ENCODE measurements at places on chromosomes 13 and 19.
A peak's percentile ranks its signal among the peaks of the same experiment; 100 is the strongest.

DNA sequence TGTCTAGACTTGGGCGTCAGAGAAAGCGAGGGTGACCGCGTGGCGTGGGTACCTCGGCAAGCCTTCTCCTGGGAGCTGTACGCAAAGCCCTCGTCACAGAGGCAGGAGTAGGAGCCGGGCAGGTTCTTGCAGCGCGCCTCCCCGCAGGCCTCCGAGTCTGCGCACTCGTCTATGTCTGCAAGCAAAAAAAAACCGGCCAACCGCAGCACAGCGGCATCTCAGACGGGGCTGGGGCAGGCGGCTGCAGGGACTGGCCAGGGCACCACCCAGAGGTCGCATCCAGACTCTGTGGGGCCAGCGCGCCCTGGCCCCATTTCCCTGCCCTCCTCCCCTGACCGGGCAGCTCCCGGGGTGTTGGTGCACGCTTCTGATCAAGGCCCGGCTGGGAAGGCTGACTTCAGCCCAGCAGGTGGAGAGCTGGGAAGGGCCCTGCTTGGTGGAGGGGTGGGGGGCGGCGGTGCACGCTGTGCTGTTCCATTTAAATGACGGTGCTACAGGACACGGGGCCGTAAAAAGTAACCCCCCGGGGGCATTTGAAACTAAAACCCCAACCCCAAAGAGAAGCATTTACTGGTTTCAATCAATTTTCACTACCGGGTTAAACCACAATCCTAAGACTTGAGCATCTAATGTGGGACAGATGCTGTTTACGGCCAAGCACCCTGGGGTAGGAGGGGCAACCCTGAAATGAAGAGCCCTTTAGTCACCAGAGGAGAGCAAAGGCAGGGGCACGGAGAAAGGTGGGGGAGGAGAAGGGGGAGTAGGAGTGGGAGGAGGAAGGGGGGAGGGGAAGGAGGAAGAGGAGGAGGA is 28.2 kb downstream of the GAS6 start:
- peaks cover 35% of the 10 kb centered on the region for H3K4me1 ChIP-seq
- no peak overlapping the region for H3K4me3 ChIP-seq
- H3K27ac ChIP-seq, result peak overlapping the region; percentile 61
- DNase-seq, result peak; percentile 82
- H3K36me3 ChIP-seq, result peaks cover 28% of the 10 kb centered on the region

DNA sequence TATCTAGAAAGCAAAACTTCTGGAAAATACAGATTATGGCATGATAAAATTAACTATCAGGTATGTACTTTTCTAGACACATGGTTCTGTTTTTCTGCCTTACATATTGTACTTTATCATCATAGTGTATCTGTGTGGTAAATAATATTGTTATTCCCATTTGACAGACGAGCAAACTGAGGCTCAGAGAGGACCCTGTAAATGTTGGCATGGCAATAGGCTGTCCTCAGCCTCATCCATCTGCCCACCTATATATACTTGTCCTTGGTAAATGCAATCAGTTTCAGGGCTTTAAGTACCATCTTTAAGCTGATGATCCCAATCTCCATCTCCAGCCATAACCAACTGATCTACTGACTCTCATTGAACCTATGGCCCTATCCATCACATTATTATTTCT is 178.0 kb downstream of the DCT start:
- peaks cover 19% of the 10 kb centered on the region for H3K4me1 ChIP-seq
- H3K4me3 ChIP-seq, result no peak overlapping the region
- no peaks in the 10 kb centered on the region for H3K27me3 ChIP-seq
- no peak for DNase-seq
- no peaks in the 10 kb centered on the region for H3K36me3 ChIP-seq

DNA sequence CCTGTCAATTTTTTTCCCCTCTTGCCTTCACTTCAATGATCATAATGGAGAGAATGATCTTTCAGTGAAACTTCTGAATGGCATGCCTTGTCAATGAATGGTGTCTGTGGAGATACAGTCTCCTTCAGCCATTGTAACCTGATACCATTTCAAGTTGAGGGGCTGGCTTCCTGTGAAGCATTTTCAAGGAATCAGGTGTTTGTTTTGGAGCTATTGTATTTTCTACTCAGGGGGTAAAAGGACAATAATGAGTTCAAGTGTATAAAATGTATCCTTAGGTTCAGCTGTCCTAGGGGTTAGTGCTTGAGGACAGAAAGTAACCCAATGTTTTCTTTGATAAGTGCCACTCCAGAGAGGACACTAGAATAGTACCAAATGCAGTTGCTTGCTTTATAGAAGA is 23.8 kb upstream of the CBY2 start:
- peaks cover 6% of the 10 kb centered on the region for H3K4me1 ChIP-seq
- no peak overlapping the region for H3K4me3 ChIP-seq
- H3K27me3 ChIP-seq, result peaks cover 9% of the 10 kb centered on the region
- no peak overlapping the region for H3K27ac ChIP-seq

DNA sequence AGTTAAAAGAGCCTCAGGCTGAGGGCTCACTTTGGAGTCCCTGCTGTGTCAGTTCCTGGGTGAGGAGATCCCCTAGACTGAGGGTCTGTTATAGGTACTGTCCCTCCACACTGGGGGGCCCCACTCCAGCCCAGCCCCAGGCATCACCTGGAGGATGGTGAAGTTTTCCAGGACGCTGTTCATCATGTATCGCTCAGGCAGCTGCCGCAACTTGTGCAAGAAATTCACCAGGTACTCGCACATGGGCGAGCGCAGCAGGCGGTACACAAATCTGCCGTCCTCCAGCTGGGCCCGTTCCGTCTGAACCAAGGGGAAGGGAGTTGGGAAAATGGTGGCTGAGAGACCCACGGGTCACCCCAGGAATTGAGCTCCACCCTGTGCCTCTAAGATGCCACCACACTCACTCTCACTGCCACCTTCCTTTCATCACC is 7.1 kb downstream of the CD37 start:
- no peak overlapping the region for H3K27ac ChIP-seq
- no peak overlapping the region for H3K4me3 ChIP-seq
- H3K4me1 ChIP-seq, result no peaks in the 10 kb centered on the region
- DNase-seq, result no peak

DNA sequence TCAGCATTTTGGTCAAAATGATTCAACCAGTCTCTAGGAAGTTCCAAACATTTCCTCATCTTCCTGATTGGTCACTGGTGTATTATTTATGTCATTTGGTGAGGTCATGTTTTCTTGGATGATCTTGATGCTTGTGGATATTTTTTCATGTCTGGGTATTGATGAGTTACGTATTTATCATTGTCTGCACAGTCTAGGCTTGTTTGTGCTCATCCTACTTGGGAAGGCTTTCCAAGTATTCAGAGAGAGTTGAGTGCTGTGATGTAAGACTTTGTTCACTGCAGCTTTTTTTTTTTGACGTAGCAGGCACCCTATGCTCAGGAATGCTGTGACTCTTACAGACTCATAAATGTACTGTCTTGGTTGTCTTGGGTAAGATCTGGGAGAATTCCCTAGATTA is 509.5 kb downstream of the SLITRK1 start:
- no peaks in the 10 kb centered on the region for H3K27me3 ChIP-seq
- H3K4me3 ChIP-seq, result no peak overlapping the region
- peaks cover 9% of the 10 kb centered on the region for H3K36me3 ChIP-seq
- H3K4me1 ChIP-seq, result peaks cover 22% of the 10 kb centered on the region
- no peak overlapping the region for H3K27ac ChIP-seq

DNA sequence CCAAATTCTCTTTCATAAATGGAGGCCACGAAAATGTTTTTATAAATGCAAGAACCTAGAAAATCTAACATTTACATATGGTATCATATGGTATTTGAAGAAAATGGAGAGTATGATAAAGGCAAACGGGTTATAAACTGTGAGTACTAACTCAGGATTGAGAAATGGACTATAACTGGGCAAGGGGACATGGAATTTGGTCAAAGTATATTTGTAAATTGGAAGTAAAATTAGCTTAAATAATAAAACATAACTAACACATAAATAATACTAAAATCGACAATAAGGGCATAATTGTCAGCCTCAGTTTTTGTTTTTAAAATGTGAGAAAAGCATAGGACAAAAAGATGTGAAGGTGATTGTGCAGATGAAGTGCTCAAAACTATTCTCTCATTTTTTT is 1516.3 kb upstream of the MIR17HG start:
- H3K27me3 ChIP-seq, result no peaks in the 10 kb centered on the region
- no peak overlapping the region for H3K4me3 ChIP-seq
- DNase-seq, result no peak

- no peaks in the 10 kb centered on the region for H3K36me3 ChIP-seq
- H3K4me3 ChIP-seq, result no peak overlapping the region
- no peaks in the 10 kb centered on the region for H3K4me1 ChIP-seq
- H3K27ac ChIP-seq, result no peak overlapping the region
- no peak for DNase-seq
- no peaks in the 10 kb centered on the region for H3K27me3 ChIP-seq
Observed at GRCh38 chr19:50266896-50267295, 62.3 kb downstream of the KCNC3 start.

DNA sequence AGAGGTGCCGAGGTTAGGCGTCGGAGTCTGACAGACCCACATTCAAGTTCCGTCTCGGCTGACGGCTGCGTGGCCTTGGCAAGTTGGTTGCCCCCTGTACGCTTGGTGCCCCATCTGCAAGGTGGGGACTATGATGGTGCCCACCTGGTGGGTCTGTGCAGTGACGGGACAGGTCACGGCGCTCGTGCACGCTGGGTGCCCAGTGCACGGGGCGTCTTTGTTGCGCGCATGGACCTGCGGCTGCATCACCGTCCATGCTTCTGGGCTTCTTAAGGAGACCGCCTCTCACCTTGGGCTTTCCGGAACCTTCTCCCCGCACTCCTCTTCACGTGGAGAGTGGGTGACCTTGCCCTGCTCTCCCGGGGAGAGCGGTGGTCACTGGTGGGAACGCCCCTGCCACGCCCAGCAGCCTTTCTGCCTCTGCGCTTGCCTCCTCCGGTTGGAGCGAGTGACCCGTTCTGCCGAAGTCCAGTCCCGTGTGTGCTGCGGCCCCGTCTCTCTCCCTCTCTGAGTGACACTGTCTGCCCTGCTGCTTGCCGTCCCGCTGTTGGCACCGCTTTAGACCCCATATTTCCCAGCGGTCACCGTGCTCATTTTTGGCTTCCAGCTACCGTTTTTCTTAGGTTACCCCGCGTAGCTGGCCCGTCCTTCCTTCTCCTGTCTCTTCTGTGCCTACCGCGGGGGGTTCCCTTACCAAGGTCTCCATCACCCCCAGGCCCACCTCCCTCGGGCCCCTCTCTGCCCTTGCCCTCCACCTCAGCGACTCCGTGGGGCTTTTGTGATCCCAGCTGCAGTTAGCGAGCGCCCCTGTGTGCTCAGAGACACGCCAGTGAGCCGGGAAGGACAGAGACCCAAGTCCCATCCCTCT is 6.4 kb downstream of the ATP11A start:
- no peak overlapping the region for H3K4me3 ChIP-seq
- DNase-seq, result no peak
- H3K4me1 ChIP-seq, result peaks cover 18% of the 10 kb centered on the region
- H3K36me3 ChIP-seq, result no peaks in the 10 kb centered on the region

GRCh38 chr13:73428137-73428536 is 369.3 kb downstream of the KLF5 start:
- H3K36me3 ChIP-seq, result peaks cover 4% of the 10 kb centered on the region
- H3K27me3 ChIP-seq, result no peaks in the 10 kb centered on the region
- DNase-seq, result peak; percentile 67
- H3K4me1 ChIP-seq, result peaks cover 57% of the 10 kb centered on the region
- peak overlapping the region; percentile 74 for H3K4me3 ChIP-seq

- H3K36me3 ChIP-seq, result peaks cover 38% of the 10 kb centered on the region
- peaks cover 2% of the 10 kb centered on the region for H3K27me3 ChIP-seq
- peak overlapping the region; percentile 91 for H3K27ac ChIP-seq
Observed at GRCh38 chr13:98570929-98571372, 6.0 kb downstream of the STK24 start.

DNA sequence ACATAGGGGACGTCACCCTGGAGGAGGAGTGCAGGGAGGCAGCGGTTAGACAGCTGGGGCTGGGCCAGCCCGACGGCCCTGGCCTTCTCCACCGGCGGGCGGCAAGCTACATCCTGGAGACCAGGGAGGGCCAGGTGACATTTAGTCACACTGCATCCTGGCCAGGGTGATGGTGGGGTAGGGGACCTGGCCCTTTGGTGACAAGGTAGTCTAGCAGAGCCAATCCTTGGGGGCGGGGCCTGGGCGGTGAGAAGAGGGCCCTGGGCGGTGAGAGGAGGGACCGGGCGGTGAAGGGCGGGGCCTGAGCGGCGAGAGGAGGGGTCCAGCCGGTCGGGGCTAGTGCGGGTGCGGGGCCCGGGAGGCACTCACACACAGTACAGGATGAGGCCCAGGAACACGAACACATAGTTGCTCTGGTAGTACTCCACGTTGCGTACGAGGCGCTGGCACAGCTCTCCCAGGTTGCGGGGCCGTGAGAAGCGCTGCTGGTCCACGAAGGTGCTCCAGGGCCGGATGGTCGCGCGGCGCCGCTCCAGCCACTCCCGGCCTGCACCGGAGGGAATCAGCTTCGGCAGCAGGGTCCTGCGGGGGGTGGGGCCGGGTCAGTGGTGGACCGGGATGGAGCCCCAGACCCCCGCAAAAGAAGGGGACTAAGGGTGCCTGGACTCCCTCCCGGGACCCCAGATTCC is 610 bp downstream of the RABAC1 start:
- H3K4me1 ChIP-seq, result peaks cover 21% of the 10 kb centered on the region
- peak overlapping the region; percentile 94 for H3K4me3 ChIP-seq

DNA sequence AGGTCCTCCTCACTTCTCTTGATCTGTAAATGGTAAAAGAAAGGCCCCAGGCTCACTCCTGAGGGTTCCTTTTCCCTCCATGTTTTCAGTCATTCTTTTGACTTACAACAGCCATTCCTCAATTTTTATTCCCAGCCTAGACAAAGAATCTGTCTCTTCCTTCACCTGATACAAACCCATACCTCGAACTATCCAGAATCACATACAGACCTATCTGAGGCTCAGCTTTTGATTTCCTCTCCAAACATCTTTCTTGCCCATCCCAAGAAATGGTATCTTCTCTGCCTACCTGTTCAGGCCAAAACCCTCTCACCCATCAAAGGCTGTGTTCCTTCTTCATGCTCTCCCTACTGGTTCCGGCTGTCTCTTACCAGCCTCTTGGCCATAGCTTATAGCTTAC is 2.2 kb downstream of the CHMP2A start:
- no peak for DNase-seq
- H3K4me1 ChIP-seq, result peaks cover 50% of the 10 kb centered on the region
- H3K4me3 ChIP-seq, result no peak overlapping the region
- peaks cover 14% of the 10 kb centered on the region for H3K27me3 ChIP-seq
- H3K36me3 ChIP-seq, result peaks cover 50% of the 10 kb centered on the region
- peak overlapping the region; percentile 98 for H3K27ac ChIP-seq

GRCh38 chr13:27182844-27183497 is 11.4 kb upstream of the USP12 start:
- DNase-seq, result peak; percentile 96
- H3K27ac ChIP-seq, result peak overlapping the region; percentile 89
- peak overlapping the region; percentile 80 for H3K4me3 ChIP-seq
- H3K36me3 ChIP-seq, result no peaks in the 10 kb centered on the region
- H3K4me1 ChIP-seq, result peaks cover 29% of the 10 kb centered on the region
- H3K27me3 ChIP-seq, result no peaks in the 10 kb centered on the region
